ENCODE measurements at places on chromosomes 4 and X. TPM values are rescaled to one million over a fixed set of nuclear protein-coding genes. Genes with fewer than 3 reads are reported as not detected.

The SPATA18 gene
- total RNA-seq: 12.5 TPM

The CT47B1 gene
- not detected for total RNA-seq

The IGFBP7 gene
- 2,714 TPM for total RNA-seq

The WDFY3 gene
- total RNA-seq: 177 TPM

- H3K4me3 ChIP-seq: no peak overlapping the region
- H3K4me1 ChIP-seq: no peaks in the 10 kb centered on the region
- DNase-seq: no peak
- no peak overlapping the region for H3K27ac ChIP-seq
- no peaks in the 10 kb centered on the region for H3K36me3 ChIP-seq
- H3K27me3 ChIP-seq: no peaks in the 10 kb centered on the region
These were observed 18.4 kb upstream of the TBC1D1 start for GRCh38 chr4:37872310-37872988.

DNA sequence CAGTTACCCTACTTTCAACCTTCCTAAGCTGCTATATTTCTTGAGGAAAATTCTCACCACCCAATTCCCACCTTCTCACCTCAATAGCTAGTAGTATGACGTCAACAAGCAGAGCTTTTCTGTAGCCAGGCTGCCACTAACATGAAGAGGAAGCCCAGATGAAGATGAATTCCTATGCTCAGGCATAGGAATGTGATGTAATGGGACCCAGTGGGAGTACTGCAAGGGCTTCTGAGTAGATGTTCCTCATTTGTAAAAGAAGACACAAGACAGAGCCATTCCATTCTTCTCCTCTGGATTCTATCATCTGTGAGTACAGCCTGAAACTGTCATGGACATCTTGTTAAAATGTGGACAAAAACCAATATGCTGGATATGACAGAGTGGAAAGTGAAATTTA, 81.6 kb upstream of the KLF3 start:
- no peak for DNase-seq
- H3K36me3 ChIP-seq: no peaks in the 10 kb centered on the region
- H3K4me3 ChIP-seq: no peak overlapping the region
- H3K27me3 ChIP-seq: no peaks in the 10 kb centered on the region
- H3K27ac ChIP-seq: no peak overlapping the region

GRCh38 chr4:73759357-73759756, 19.0 kb downstream of the CXCL8 start:
- no peak for DNase-seq
- H3K27me3 ChIP-seq: no peaks in the 10 kb centered on the region
- H3K27ac ChIP-seq: no peak overlapping the region
- H3K4me1 ChIP-seq: no peaks in the 10 kb centered on the region
- H3K36me3 ChIP-seq: no peaks in the 10 kb centered on the region

GRCh38 chr4:109876634-109877265, 28.8 kb downstream of the LRIT3 start:
- H3K27me3 ChIP-seq: no peaks in the 10 kb centered on the region
- H3K4me3 ChIP-seq: no peak overlapping the region
- no peak overlapping the region for H3K27ac ChIP-seq

DNA sequence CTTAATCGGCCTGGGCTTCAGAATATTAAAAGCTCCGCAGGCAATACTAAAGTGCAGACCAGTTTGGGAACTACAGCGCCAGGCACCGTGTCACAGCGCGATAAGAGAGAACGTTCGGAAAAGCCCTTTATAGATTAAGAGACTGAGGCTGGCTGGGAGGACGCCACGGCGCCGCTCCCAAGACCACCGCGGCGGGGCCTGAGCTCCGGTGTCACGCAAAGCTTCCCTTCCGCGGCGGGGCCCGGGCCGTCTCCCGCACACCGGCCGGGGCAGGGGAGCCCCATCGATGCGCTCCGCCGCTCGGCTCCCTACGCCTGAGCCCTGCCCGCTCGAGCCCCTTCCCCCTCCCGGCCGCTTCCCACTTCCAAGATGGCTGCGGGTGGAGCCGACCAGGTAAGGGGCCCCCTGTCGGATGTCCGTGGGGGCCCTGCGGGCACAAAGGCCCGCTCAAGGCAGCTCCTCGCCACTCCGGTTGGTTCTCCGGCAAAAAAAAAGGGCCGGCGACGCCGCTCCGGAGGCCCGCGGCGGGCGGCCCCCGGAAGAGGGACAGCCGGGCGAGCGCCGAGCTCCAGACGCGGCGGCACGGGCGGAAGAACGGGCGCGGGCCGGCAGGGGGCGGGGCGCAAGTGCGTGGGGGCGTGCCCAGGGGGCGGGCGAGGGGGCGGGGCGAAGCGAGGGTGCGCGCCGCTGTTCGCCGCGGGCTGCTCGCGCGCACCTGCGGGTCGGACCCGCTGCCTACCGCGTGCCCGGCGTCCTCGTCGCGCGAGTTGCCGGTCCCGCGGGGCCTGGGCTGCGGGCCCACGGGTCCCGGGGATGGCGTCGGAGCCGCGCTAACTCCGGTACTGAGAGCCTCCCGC, at the start of gene TBC1D14:
TBC1D14 (plus strand) TSS at position 714 of the 857 bp plus-strand sequence. CDS start 13,564 bp downstream, outside the sequence.
- H3K4me3 ChIP-seq: peak within 1 kb of the TSS; percentile 98
- H3K27me3 ChIP-seq: no peaks in the 10 kb centered on the region
- H3K27ac ChIP-seq: peak within 1 kb of the TSS; percentile 97
- H3K4me1 ChIP-seq: no peaks in the 10 kb centered on the region
- peak; percentile 96 for DNase-seq

- H3K4me3 ChIP-seq: no peak overlapping the region
- H3K4me1 ChIP-seq: no peaks in the 10 kb centered on the region
- no peak for DNase-seq
- H3K27ac ChIP-seq: no peak overlapping the region
These were observed 289.3 kb upstream of the PABPC4L start for GRCh38 chr4:134490863-134491262.
